ENCODE measurements at places on chromosomes 2 and 18.

DNA sequence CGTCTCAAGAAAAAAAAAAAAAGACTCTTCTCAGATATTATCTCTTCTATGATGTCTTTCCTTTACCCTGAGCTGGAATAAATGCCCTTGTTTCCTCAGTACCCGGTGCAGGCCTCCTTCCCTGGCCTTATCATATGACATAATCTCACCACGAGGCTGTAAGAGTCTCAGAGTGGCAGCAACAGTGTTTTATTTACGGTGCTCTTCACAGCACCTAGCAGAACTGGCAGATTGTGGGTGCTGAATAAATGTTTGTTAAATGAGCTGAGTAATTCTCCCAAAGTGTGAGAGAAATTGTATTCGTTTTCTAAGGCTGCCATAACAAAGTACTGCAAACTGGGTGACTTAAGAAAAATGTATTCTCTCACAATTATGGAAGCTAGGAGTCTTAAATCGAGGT, 82.8 kb upstream of the CD28 start:
- no peak for DNase-seq

- DNase-seq: no peak
Observed at GRCh38 chr2:202149936-202150335, 76.9 kb downstream of the KIAA2012 start.

- DNase-seq: no peak
Observed at GRCh38 chr18:43563780-43564179, 286.5 kb upstream of the SYT4 start.

- DNase-seq: no peak
Observed at GRCh38 chr2:145038041-145038525, 518.2 kb upstream of the ZEB2 start.

Measured in left ventricle myocardium superior (tissue), 1 donor.